ENCODE measurements at places on chromosomes 11 and 22.

DNA sequence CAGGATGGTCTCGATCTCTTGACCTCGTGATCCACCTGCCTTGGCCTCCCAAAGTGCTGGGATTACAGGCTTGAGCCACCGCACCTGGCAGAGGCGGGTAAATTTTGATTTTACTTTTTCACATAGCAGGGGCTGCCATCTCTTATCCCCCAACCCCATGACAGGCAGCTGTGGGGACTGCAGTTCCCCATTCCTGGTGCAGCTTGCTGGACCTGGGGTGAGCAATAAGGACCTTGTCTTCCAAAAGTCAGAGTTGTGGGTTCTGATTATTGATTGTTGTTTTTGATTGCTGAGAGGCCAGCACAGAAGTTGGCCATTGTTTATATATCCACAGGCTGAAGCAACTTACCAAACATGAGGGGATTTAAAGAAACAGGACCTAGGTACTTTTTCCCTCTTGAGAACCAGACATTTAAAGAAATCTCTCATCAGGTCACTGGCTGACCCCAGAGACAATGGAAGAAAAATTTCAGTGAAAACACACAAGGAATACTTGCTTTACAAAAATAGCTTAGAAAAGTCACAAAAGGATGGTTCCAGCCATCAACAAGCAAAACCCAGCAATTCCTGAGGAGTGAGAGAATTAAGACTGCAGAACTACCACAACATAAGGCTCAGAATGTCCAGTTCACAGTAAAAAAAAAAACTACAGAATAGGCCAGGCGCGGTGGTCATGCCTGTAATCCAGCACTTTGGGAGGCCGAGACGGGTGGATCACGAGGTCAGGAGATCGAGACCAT lies 22.0 kb upstream of the MAPK1 start:
- DNase-seq = no peak

DNA sequence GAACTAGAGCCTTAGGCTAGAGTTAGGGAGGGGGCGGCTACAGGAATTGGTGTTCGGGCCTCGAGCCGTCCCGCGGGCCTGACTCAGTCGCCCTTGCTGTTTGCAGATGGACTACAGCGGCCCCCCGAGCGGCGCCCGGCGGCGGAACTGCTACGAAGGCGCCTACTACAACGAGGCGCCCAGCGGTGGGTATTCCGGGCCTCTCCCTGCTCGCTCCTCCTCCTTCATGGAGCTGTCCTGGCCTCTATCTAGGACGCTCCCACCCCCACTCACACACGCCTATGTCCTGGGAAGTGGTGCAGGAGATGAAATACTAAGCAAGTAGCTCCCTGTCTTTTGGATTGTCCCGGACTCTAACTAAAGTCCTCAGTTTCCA lies 1.4 kb downstream of the MYOD1 start:
- no peak for DNase-seq

DNA sequence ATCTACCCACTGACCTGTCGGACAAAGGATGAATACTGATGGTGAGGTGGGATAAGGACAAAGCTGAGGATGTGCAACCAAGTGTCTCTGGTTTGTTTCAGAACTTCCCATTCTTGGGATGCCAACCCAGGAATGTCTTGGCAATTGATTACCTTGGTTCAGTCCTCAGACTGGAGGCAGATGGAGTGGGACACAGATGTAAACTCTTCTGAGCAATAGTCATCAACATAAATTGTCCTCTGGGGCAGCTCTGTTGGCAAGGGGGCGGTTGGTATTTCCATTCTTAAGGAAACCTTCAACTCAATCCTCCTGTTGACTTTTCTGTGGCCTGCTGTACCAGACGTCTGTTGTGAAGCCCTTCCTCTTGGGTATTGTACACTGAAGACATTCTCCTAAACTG lies 6.8 kb downstream of the ABTB2 start:
- DNase-seq = no peak

DNA sequence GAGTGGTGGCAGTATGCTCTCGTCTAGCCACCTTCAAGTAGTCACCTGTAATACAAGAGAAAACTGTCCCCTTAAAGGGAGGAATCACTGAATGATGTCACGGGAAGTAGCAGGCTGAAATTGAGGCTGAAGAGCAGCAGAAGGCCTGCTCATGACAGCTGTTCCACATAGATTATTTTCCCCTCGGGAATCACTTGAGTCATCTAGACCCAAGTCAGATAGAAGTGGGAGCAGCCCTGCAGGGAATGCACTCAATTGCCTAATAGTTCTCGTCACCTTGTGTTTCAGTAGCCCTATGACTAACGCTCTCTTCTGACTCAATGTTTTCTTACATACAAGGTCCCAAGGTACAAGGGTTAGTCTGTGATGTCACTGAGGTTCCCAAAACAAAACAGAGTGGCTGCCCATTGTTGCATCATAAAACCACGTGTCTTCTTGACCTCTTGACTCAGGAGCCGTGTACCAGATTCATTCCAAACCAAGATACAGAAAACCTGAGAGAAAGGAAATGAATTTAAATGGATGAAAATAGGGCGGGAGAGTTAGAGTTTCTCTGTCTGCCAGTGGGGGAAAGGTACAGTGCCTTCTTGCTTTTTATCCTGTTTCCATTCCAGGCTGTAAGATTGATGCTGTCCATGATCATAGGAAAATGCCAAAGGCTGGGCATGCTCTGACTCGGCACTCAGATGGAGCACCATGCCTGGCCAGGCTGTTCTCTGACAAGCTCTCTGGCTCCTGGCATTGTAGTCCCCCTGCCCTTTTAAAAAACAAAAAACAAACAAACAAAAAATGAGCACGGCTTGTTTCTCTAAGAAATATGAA lies 21.6 kb upstream of the C11orf96 start:
- no peak for DNase-seq

DNA sequence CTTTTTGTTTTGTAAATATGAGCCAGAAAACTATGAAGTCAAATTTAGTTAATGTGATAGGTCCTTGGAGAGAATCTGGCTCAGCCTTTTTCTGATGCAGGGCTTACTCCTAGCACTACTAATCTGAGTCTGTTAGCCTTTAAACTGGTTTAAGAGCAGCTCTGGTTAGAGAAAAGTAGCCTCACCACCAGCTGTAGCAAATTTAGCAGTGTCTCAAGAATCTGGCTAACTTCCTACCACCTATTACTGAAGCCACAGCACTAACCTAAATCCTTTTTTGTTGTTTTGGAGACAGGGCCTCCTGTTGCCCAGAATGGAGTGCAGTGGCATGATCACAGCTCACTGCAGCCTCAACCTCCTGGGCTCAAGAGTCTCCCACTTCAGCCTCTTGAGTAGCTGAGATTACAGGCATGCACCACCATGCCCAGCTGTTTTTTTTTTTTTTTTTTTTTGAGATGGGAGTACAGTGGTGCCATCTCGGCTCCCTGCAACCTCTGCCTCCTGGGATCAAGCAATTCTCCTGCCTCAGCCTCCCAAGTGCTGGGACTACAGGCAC lies 13.9 kb downstream of the RBM4B start:
- DNase-seq = no peak
